ENCODE measurements at places on chromosomes 2 and 18.

- no peak for DNase-seq
These were observed 62.3 kb downstream of the ROCK1 start for GRCh38 chr18:21049306-21049705.

GRCh38 chr2:238515377-238515776, 88.7 kb downstream of the ASB1 start:
- peak; percentile 23 for DNase-seq

DNA sequence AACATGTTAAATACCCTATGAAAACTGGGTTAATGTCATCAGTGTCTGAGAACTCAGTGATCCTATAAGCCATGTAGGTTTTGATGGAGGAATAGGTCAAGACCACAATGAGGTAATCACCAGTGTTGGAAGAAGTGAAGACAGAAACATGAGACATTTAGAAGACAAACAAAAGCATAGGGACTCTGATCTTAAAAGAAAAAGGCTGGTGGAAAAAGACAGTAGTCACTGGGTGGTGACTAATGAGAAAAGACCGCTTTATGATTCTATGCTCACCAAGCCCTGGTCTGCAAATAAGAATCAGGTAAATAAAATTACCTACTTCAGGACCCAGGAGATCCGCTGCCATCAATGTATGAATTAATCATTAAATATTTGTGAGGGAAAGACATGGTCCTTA, 271.9 kb downstream of the GPD2 start:
- DNase-seq: no peak

DNA sequence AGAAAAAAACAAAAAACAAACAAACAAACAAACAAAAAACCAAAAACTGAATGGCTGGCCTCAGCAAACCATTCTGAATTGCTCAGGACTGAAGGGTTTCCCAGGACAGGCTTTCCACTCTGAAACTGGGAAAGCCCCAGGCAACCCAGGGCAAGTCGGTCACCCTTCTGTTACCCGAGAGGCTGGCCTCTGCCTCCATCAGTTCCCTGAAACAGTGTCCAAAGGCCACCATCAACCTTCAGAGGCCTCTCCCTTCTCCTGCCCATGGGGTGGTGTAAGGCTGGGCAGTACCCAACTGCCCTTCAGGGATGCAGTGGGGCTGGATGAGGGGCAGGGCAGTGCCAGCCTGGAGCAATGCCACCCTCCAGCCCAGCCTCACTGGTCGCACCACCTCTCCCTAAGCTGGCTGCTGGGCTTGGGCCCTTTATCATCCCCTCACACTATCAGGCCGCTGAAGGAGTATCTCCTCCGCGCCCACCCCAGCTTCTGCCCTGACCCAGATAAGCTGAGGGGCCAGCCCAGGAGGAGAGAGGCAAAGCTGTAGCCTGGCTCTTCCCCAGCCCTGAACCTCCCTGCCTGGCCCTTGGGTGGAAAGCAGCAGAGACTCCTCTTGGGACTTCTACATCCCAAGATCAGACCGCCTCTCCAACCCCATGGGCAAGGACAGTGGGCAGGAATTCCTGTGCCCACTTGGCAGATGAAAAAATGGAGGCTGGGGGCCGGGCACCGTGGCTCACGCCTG, 35.9 kb downstream of the ZFP36L2 start:
- no peak for DNase-seq

DNA sequence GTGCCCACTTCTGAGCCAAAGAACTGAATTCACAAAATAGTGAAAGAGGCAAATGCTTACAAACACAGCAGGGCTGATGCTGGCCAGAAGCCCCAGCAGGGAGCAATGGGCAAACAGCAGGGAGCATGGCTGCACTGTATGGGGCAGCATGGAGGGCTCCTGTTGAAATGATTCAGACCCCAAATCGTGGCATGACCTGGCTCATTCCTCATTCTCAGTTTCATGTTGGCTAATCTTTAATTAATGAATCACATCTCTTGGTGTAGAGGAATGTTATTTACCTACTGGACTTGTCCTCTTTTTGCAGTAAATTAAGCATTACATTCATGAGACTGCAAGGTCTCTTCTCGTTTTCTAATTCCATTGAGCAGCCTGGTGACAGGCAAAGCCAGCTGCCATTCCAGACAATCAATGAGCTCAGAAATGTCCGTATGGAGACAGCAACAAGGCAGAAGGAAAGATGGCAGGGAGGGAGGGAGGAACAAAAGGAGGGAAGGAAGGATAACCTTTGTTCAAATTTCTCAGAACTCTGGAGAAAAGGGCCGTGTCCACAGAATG, 84.9 kb upstream of the ST8SIA3 start:
- DNase-seq: no peak

DNA sequence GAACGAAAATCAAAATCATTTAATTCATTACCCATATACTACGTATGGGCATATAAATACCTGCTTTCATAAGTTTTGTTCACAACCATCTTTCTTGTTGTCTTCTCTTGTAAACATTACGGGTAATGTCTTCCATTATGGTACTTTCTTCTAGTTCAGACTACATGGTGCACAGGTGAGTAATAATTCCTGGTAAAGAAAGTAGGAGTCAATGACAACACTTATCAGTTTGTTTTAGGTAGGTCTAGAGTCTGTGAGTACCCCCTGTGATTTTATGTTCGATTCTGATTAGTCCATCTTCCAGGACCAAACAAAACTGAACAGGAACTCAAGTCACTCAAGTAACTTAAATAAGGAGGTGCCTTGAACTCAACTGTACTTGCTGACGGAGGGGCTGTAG, 25.2 kb upstream of the CTLA4 start:
- DNase-seq: no peak

- DNase-seq: no peak
These were observed 82.9 kb downstream of the DYSF start for GRCh38 chr2:71536226-71536671.

GRCh38 chr2:21381421-21381820, 257.7 kb downstream of the TDRD15 start:
- DNase-seq: peak; percentile 85
